ENCODE measurements at places on chromosomes 16 and 17.

DNA sequence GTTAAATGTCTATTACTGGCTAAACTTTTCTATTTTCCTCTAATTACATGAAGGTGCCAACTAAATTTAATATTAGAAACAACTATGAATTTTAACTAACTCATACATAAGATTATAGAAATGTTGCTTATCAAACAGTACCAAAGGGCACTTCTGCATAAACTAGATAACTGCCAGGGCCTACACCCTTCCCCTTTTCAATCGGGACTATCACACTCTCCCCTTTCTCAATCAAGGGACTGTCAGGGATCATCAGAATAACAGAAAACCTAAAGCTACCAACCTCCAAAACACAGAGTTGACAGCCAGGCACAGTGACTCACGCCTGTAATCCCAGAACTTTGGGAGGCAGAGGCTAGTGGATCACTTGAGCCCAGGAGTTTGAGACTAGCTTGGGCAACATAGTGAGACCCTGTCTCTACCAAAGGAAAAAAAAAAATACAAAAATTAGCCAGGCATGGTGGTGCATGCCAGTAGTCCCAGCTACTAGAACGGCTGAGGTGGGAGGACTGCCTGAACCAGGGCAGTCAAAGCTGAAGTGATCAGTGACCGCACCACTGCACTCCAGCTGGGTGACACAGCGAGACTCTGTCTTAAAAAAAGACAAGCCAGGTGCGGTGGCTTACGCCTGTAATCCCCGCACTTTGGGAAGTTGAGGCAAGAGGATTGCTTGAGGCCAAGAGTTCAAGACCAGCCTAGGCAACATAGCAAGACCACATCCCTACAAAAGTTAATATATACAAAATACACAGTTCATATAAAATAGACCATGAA lies 3.2 kb upstream of the PHLPP2 start:
- no peak for DNase-seq

DNA sequence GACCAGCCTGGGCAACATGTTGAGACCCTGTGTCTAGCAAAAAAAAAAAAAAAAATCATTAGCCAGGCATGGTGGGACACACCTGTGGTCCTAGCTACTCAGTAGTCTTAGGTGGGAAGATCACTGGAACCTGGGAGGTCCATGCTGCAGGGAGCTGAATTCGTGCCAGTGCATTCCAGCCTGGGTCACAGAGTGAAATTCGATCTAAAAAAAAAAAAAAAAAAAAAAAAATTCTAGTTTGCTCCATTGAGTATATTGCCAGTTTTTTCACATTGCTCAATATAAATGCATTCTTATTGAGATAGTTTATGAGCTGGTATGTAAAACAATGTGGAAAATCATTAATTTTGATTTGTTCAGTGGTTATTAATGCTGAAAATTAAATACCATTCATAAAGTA lies 52.0 kb downstream of the ABHD15 start:
- DNase-seq, result no peak

- no peak for DNase-seq
Measured at GRCh38 chr17:56985371-56986162, 7.6 kb downstream of the SCPEP1 start.

GRCh38 chr16:83615953-83616350 lies 191.8 kb upstream of the HSBP1 start:
- DNase-seq, result no peak

DNA sequence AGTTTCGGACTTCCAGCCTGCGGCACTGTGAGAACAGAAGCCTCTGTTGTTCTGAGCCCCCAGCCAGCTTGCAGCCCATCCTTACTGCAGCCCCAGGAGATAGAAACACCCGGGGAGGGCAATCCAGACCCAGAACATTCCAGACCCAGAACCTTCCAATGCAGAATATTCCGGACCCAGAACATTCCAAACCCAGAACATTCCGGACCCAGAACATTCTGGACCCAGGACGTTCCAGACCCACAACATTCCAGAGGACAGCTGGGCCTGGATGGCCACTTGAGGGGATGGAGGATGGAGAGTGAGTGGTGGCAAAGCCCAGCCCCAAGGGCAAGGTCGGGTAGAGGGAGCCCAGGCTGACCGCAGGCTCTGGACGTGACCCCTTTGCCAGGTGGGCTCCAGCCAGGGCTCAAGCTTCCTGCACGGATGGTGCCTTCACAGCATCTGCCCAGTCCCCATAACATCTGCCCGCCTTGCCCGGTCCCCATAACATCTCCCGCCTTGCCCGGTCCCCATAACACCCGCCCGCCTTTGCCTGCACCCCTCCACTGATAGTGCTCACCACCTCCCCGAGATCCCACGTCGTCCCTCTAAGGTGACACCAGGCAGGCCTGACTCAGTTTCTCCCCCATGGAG lies 3.5 kb downstream of the CBFA2T3 start:
- no peak for DNase-seq

GRCh38 chr16:7440886-7441400 lies 108.3 kb downstream of the RBFOX1 start:
- DNase-seq, result no peak

GRCh38 chr16:59144841-59145240 lies 410.7 kb upstream of the GOT2 start:
- no peak for DNase-seq

DNA sequence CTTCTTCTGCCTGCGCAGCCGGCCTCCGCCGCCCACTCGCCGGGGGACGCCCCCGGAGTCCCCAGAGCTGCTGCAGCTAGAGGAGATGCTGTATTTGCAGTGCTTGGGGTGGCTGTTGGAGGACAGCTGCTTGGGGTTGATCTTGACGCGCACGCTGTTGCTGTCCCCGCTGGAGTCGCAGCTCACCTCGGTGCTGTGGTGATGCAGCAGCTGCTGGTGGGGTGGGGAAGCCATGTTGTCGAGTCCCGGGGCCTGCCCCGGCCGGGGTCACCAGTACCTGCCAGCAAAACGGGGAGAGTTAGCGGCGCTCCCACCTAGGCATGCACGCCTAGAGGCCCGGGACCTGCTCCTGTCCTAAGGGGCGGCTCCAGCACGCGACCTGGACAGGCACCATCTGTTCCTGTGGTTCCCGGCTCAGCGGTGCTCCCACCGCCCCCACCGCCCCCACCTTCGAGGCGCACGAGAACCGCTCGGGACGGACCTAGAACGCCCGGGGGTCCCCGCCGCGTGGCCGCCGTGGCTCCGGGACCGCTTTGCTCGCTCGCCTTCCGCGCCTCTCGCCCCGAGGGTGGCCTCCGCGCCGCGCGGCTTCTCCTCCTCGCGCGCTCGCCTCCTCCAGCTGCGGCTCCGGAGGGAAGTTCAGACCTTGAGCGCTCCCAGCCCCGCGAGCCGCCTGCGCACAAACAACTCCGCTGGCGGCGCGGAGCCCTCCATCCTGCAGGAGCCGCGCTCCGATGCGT lies 863 bp downstream of the ADCY9 start:
- DNase-seq, result peak; percentile 19

GRCh38 chr16:11198828-11199227 lies 57.2 kb downstream of the SOCS1 start:
- DNase-seq, result no peak

DNA sequence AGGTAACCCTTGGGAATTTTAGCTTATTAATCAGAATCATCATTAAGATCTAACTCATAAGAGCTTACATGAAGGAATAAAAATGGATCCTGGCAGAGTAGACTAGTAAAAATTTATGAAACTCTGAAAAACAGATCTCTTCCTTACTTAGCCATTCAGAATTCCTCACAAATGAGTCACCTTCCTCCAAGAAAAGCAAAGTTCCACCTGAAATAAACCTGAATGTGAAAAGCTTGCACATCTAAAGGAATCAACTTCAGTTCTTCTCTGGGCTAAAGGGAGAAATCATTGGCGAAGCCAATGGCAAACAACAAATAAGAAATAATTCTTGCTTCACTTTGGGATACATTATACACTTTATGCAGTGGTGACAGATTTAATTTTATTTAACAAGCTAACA lies 22.7 kb downstream of the MYO1D start:
- no peak for DNase-seq

DNA sequence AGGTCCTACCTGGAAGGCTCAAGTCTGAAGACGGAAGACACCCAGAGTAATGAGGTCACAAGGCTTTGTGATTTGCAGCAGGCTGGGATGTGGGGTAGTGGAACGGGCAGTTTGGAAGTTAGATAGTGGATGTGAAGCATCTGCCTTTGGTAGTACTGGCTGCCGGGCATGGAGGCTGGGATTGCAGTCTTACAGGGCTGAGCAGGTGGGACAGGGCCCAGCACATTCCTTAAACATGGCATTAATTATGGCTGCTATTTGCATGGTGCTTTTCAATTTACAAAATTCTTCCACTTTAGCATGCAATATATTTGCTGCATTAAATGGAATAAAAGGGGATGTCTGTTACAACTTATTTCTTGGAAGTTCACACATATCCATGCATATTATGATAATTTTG lies 161.2 kb downstream of the UTP18 start:
- no peak for DNase-seq
